ENCODE measurements at places on chromosomes 11 and 22.

DNA sequence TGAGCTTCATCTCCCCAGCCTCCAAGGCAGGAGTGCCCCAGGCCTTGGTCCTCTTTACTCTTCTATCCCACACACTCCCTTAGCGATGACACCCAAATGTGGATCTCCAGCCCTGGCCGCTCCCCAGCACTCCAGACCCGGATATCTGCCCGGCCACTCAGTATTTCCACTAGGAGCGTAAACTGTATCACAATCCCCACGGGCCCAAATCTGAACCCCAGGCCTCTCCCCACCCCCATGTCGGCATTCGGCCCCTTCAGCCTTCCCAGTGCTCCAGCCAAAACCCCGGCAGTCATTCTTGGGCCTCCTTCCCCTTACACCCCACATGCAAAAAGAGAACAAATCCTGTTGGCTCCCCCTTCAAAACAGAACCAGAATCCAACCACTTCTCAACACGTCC is 20.8 kb downstream of the WNT11 start:
- DNase-seq = no peak

DNA sequence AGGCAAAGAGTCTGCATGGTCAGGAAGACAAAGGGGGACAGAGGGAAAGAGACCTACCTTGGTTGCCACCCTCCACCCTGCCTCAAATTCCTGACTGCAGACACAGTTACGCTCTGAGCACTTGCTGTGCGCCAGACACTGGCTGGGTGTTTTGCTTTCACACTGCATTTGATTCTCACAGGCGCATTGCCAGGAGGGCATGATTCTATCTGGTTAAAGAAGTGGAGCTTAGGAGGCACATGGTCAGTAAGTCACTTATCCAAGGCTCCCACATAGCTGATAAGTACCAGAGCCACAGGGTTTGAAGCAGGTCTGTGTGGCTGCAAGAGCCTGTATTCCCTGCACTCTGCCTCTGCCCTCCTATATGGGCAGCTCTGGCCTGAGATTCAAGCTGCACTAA is 103.9 kb downstream of the TIMP3 start:
- DNase-seq = no peak

- DNase-seq = no peak
Measured at GRCh38 chr22:23065495-23066122, 4.7 kb upstream of the GNAZ start.

GRCh38 chr11:133784359-133784758 is 61.0 kb downstream of the SPATA19 start:
- DNase-seq = no peak

DNA sequence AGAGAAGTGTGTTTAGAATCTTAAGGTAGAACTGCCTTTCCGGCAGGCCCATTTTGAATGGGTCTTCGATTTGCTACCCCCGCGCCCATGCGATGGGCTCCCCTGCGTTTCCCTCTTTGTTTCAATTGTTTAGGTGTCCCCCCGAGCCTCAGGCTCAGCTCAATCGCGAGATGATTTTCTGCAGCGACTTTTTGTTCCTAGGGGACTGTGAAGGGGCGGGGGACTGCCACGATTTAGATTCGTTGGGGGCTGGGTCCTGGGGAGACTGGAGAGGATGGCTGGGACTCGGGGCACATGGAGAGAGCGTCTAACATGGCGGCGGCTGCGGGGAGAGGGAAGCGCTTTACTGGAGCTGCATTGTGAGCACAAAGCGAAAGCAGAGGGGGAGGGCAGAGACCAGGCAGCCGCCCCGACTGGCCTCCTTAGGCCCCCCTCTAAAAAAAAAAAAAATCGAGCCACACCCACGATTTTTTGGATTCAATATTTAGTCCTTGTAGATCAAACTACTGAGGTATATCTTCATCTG is 1.7 kb downstream of the CAPRIN1 start:
- DNase-seq = peak; percentile 58

DNA sequence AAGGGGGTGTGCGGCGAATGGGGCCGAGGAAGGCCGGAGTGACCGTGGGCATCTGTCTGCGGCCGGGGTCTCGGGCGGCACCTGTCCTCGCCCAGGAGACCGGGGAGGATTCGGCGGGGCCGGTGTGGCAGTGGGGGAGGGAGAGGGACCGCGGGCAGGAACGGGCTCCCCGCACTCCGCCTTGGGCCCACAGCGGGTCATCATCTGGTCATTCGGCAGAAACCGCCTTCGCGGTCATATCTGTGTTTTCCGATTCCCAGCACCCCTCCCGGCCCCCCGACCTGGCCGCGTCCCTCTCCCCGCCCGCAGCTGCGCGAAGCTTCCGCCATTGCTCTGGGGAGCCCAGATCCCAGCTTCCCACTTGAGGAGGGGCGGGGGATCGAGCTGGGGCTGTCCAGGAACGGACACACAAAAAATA is 824 bp upstream of the CBX6 start:
- no peak for DNase-seq

- no peak for DNase-seq
Measured at GRCh38 chr11:16007514-16007913, 348.8 kb downstream of the SOX6 start.

- no peak for DNase-seq
Measured at GRCh38 chr22:50080077-50080465, 5.2 kb downstream of the MLC1 start.

DNA sequence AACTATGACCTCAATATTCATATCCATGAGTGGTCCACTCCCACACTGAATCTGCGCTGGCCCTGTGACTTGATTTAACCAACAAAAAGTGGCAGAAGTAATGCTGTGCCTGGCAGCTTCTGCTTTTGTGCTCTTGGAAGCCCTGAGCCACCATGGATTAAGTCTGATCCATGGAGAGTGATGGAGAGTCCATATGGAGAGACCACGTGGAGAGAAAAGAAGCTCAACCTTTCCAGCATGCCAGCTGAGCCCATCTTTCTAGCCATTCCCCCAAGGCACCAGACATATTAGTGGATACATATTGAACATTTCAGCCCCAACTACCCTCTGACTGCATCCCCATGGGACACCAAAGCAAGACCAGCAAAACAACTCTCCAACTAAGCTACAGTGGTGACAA is 16.0 kb downstream of the LRRC55 start:
- DNase-seq = no peak

- no peak for DNase-seq
Measured at GRCh38 chr11:64230985-64231365, 627 bp downstream of the DNAJC4 start.
